Neural crest cell (in vitro differentiated cells): ENCODE measurements at places on chromosomes 1 and 21.

GRCh38 chr1:66852870-66853269 lies 51.8 kb upstream of the INSL5 start:
- DNase-seq = no peak

GRCh38 chr1:96509951-96510350 lies 211.6 kb upstream of the PTBP2 start:
- no peak for DNase-seq

GRCh38 chr1:77986810-77987209 lies 7.9 kb upstream of the FUBP1 start:
- no peak for DNase-seq

DNA sequence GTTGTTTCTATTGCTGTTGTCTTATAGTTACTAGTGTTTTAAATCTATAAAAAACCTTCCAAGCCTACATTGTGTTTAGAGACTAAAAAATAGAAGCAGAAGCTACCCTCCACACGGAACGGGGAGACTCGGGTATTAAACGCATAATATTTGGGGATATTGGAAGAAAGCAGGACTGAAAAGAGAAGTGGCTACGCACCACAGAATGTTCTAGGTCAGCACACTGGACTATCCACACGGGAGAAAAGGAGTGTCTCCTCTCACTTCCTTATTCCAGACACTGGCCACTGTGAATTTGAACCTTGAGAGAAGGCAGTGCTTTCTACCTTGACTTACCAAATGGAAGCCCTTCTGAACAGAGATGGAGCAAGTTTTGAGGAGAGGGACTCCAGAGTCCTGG lies 1.0 kb upstream of the OR10J4 start:
- no peak for DNase-seq
